ENCODE measurements at places on chromosomes 16 and 17.

DNA sequence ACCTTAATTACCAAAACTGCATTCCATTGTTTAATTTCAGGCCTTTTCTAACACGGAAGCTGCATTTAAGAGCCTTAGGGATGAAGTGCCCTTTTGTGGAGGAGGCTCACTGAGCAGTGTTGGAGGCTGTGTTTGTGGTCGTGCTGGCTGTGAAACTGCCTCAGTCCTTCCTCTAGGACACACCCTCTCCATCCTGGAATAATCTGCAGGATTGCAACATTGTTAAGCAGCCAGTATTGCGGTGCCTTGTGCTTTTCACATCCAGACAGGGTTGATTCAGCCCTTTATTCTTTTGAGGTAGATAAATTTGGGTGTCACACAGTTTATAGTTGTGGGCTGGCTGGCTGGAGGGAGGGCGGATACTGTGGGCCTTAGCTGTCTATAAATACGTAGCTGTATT, 141.6 kb downstream of the CDRT15L2 start:
- DNase-seq, result no peak

DNA sequence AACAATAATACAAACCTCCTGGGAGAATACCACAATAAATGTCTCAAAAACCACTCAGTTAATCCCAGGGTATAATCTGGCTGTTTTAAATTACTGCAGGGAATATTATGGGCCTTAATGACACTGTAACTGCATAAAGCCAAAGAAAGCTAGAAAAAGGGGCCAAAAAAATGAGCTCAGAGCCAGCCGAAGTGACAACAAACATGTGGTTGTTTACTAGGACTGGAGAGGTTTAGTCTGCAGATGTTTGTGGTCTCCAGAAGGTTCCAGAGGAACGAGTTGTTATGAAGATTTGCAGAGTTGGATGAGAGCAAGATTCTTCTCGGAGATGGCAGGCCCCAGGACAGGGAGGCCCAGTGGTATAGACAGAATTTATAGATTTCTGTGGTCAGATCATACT, 97.1 kb upstream of the AKTIP start:
- no peak for DNase-seq

GRCh38 chr17:411421-412120, 59.0 kb upstream of the RPH3AL start:
- DNase-seq, result no peak

GRCh38 chr17:29683481-29683880, 60.8 kb upstream of the CORO6 start:
- DNase-seq, result no peak

- DNase-seq, result no peak
Measured at GRCh38 chr16:54282202-54282927, 4.2 kb downstream of the IRX3 start.

All from stimulated activated CD4-positive, alpha-beta T cell treated with anti-CD3 and anti-CD28 coated beads, TNF-alpha, amount 100 ng/mL, for 1 hour (primary cell).